ENCODE measurements at places on chromosomes 12 and 14.

- DNase-seq, result peak; percentile 3
Observed at GRCh38 chr14:60184146-60184904, 19.1 kb upstream of the DHRS7 start.

GRCh38 chr14:80404413-80404812, 193.1 kb upstream of the DIO2 start:
- DNase-seq, result no peak

GRCh38 chr12:64700532-64700931, 58.7 kb downstream of the GNS start:
- no peak for DNase-seq

- no peak for DNase-seq
Observed at GRCh38 chr12:55067701-55068100, 47.9 kb downstream of the NEUROD4 start.

DNA sequence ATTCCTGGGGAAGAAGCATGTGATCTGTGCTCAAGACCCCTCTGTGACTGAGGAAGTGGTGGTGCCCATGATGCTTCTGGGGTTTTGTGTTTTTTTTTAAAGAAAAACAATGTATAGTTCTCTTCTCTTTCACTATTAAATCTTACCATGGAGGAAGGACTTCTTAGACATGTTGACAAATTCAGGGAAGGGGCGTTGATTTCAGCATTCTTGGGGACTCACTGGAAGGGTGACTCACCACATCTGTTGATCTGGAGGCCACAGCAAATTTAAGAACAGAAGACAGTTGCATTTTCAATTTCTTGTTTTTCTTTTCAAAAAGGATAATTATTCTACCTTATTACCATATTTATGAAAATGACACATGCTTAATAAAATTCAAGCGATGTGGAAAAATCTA, 152.9 kb upstream of the RTL1 start:
- no peak for DNase-seq

DNA sequence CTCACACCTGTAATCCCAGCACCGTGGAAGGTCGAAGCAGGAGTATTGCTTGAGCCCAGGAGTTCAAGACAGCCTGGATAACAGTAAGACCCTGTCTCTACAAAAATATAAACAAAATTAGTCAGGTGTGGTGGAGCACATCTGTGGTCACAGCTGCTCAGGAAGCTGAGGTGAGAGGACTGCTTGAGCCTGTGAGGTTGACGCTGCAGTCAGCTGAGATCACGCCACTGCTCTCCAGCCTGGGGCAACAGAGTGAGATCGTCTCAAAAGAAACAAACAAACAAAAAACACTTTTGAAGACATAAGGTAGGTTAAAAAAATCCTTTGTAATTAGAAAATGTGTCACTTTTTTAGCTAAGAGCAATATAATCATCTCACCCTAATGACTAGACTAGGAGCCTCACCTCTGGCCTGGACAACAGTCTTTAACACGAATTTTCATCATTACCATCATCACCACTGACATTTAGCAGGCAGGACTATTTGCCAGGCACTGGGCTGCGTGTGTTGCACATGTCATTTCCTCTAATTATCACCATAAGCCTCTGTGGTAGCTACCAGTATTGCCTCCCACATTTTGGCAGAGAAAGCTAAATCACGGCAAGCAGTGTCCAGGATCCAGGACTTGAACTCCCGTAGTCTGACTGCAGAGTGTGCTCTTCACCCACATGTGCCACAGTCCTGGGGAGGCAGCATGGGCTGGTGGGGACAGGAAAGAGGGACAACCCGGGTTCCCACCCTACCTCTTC, 4.6 kb upstream of the SYCP3 start:
- DNase-seq, result no peak

GRCh38 chr12:24467226-24467625, 481.7 kb downstream of the BCAT1 start:
- no peak for DNase-seq

- DNase-seq, result no peak
Observed at GRCh38 chr14:81565441-81566290, 32.0 kb upstream of the SEL1L start.

DNA sequence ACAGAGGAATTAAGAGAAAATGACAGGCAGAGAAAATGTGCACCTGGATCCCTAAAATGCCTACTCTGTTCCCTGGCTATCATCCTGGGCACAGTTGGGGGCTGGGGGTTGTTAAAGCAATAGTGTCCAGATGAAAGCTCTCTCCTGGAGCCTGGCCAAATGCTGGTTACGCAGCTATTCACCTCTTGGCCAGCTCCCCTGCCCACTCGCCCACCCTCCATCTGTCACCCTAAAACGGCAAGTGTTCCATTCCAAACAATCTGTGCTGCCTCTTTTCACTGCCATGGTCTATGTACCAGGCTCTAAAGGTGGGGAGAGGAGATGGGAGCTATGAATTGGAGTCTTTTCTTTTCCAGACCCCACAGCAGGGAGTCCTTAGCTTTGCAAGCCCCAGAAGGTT, 24.7 kb upstream of the NPFF start:
- no peak for DNase-seq

GRCh38 chr14:23557521-23557920, 1.4 kb downstream of the THTPA start:
- no peak for DNase-seq

- DNase-seq, result no peak
Observed at GRCh38 chr12:96698521-96698920, 208.5 kb upstream of the NEDD1 start.

DNA sequence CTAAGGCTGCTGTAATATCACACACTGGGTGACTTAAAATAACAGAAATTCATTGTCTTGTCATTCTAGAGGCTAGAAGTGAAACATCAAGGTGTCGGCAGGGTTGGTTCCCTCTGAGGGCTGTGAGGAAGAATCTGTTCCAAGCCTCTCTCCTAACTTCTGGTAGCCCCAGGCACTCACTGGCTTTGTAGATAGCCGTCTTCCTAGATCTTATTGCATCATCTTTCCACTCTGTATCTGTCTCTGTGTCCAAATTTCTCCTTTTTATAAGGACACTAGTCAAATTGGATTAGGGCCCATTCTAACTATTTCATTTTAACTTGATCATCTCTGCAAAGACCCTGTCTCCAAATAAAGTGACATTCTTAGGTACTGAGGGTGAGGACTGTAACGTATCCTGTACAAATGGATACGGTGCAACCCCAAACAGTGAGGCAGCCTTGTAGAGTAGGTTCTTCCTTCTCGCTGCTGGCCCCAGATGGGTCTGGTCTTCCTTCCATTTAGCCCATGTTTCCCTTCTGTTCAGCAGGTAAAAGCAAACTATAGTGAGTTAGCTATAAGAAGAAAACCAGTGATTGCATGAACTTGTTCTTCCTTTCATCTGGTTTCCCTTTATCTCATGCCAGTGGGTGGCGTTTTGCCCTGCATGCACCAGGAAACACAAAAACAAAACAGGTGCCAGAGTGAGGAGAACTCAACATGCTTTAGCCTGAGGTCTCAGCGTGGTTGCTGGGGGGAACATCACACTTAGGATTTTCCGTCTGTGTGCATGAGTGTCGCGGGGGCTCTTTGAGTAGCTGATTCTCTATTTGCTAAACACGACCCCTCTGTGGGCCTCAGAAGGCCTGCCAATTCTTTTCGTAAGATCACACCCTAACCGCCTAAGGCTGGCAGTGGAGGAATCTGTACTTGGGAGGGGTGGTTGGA, 19.5 kb downstream of the TTC9 start:
- DNase-seq, result no peak

DNA sequence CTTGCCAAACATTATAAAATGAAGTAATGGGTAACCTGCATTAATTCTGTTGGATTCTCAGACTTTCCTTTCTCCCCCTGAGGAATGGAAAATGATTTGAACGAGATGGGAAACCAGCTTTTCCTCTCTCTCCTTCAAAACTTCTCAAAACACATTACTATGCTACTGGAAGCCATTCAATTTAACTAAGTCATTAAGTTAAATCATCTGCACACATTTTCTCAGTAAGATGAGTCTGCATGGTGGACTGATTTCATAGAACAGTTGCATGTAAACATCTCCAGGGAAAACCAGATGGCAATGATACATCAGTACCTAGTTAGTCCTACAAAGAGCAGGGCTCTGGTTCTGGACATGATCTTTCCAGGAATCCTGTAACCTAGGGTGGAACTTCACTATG, 59.9 kb downstream of the BMP4 start:
- no peak for DNase-seq

- no peak for DNase-seq
Observed at GRCh38 chr14:67068251-67068650, 121.0 kb upstream of the GARIN2 start.

DNA sequence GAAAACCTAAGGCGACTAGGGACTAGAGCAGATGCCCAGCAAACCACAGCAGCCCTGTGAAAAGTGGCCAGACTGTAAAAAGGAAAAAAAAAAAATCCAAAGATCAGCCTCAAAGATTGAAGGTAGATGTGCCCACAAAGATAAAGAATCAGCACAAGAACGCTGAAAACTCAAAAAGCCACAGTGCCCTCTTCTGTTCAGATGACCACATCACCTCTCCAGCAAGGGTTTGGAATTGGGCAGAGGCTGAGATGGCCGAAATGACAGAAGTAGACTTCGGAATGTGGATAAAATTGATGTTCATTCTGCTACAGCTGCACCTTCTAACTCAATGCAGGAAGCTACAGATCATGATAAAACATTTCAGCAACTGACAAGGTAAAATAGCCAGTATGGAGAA, 154.4 kb downstream of the GPHN start:
- no peak for DNase-seq

DNA sequence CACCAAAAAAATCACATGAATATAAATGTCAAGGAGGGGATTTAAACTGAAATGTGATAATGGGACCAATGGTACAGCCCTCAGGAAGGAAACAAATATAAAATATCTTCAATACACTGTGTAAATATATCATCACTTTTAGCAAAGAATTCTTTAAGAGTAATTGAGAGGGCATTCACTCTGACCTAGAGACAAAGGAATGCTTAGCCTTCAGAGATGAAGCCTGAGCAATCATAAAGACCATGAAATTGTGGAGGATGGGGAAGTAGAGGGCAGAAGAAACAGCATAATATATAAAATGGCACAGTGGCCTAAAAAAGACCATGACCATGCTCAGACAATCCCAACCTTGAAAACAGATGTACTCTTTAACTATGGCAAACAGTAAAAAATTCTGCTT, 20.4 kb downstream of the YAF2 start:
- DNase-seq, result no peak

DNA sequence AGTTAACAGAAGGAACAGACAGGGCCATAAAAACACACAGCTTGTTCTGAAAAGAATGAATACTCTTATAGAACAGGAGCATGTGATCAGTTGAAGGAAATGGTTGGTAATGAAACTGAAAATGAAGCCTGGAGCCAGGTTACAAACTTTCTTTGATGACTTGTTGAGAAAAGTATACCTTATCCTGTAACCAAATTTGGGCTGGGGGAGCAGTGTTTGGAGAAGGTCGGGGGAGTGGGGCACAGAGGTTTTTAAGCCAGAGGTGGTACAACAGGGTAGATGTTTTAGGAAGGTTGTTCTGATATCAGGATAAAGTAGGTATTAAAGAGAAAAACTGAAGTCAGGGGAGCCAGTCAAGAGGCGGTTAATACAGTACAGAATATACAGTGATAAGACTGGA, 8.2 kb downstream of the GOLT1B start:
- no peak for DNase-seq

GRCh38 chr12:69252033-69252432, 12.7 kb downstream of the CPSF6 start:
- no peak for DNase-seq

DNA sequence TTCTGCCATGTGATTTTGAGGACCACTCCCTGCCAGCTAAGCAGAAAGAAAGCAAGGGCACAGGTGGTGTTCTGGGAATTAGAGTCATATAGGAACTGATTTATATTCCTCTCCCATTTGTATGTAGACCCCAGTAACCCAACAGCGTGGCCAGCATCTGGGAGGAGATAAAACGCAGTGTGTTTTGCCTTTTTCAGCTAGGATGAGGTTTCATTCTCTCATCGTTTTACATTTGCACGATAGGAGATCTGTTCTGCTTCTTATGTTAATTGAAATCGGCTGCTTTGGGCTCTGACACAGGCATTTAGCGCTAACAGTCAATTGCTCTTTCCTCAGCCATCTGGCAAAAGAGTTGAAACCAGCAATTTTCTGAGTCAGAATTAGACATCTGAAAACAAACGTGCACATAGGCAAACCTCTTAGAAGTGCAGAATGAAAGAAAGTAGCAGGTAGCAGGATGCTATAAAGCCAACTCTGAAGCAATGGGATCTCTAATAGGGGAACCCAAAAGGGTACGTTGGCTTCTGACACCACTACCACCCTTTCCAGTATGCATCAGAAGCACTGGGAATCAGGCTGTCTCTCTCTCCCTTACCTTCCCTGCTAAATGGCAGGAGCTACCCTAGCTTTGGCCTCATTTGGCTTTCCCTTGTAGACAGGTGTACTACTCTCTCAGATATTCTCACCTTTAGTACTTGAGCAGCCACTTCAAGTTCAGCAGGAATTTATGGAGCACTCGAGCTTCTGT, 219.1 kb downstream of the PHLDA1 start:
- no peak for DNase-seq

DNA sequence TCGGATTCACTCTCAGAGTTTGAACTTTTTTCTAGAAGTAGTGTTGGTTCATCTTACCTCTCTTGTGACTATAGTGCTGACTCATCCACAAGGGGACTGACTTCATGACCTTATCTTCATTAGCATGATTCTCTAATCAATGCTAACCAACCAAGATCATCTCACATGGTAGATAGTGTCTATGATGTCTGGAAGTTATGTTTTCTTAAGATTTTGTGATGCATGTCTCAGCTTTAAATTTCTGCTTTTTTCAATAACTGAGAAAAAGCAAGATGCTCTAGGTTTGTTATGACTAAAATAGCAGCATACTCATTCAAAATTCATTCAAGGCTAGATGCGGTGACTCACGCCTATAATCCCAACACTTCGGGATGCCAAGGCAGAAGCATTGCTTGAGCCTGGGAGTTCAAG, 12.3 kb upstream of the SLC35E3 start:
- no peak for DNase-seq

GRCh38 chr14:61565836-61566536, 129.3 kb upstream of the HIF1A start:
- DNase-seq, result no peak

DNA sequence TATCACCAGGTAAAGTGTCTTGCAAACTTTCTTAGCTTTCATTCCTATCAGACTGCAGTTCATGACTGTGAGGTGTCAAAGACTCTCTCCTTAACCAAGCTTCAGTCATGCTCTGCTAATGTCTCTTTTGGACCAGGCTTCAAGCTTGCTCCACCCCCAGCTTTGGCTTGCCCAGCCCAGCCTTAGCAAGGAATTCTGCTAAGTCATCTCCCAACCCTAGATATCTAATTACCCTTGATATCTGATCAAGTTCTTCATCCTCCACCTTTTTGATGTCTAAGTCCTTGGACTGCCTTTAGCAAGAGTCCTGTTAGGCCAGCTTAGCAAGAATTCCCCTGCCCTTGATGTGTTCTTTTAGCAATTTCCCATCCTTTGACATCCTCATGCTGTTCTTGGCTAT, 108.9 kb upstream of the FGD4 start:
- no peak for DNase-seq

All from T-helper 1 cell (primary cell).